ENCODE measurements at places on chromosomes 2 and 18. TPM values are rescaled to one million over a fixed set of nuclear protein-coding genes. Genes with fewer than 3 reads are reported as not detected.

Gene SFTPB
- not detected for polyA plus RNA-seq

GRCh38 chr2:210536973-210537650 lies 19.3 kb upstream of the CPS1 start:
- H3K27me3 ChIP-seq = no peaks in the 10 kb centered on the region
- H3K27ac ChIP-seq = no peak overlapping the region
- no peaks in the 10 kb centered on the region for H3K36me3 ChIP-seq
- no peak overlapping the region for H3K4me3 ChIP-seq

Gene SCYGR4
- polyA plus RNA-seq = not detected

DNA sequence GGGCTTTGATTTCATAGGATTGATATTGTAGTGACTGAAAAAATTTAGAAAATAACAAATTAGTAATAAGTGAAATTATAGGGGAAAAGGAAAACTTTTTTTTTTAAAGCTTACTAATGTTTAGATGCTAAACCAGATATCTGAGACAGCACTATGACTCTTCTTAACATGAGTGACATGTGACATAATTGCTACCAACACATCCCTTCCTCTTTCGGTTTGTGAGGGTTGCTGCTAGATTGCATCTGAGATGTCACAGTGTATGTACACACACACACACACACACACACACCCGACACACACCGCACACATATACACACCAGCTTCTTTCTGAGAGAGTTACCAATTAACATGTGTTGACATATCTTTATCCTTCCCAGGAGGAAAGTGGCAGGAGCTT lies 18.0 kb downstream of the RAPGEF4 start:
- H3K36me3 ChIP-seq = no peaks in the 10 kb centered on the region
- no peaks in the 10 kb centered on the region for H3K4me1 ChIP-seq

DNA sequence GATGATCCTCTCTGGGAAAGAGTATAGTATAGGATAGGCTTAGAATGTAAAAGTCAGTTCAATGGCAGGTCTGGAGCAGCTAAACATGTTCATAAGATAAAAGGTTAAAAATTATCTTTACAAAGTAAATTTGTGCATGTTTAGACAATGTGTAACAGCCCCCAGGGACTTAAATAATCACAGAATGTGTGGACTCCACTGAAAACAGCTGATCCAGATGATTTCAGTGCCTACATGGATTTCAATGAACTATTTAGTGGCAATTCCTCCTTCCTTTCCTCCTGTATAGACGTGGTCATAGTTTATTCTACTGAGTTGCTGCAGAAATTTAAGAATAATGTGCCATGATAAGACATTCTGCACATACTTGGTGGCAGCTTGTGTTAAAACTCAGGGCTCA lies 42.9 kb downstream of the ARHGEF33 start:
- no peak overlapping the region for H3K27ac ChIP-seq
- H3K4me1 ChIP-seq = no peaks in the 10 kb centered on the region
- H3K4me3 ChIP-seq = no peak overlapping the region
- DNase-seq = no peak

- no peak overlapping the region for H3K4me3 ChIP-seq
- H3K4me1 ChIP-seq = no peaks in the 10 kb centered on the region
- H3K36me3 ChIP-seq = no peaks in the 10 kb centered on the region
- H3K27ac ChIP-seq = no peak overlapping the region
- no peak for DNase-seq
Observed at GRCh38 chr2:21944536-21944935, 820.8 kb downstream of the TDRD15 start.

Gene DSEL
- polyA plus RNA-seq = not detected

Gene RGPD3
- 0.11 TPM for polyA plus RNA-seq

DNA sequence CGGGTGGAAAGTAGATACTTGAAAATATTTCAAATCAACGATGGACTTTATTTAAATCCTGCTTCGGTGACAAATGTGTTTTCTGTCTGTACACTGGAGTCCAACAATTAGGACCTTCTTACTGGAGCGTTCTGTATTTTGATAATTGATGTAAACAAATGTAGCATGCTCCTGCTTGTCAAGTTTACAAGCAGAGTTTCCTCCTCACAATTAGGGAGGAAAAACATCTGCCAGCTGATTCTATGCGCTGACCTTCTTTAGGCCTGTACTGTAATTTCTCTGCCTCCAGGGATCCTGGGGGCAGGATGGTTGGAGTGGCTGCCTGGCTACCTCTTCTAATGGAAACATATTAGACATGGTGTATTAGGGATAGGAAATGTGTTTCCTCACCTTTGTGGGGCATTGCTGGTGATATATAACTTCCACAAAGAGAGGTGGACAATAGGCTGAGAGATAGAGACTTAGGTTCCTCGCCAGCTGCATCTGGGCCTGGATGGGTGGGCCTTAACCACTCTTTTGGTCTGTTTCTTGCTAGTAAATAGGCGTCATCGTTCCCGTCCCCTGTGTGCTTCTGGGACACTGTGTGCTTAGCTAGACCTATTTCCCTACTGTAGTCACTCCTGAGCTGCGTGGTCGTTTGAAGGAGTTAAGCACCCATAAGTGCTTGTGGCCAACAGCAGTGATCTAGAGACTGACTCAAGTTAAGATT lies 19.3 kb downstream of the GATA6 start:
- no peak overlapping the region for H3K4me3 ChIP-seq
- H3K4me1 ChIP-seq = no peaks in the 10 kb centered on the region
- DNase-seq = no peak
- H3K27me3 ChIP-seq = no peaks in the 10 kb centered on the region

Gene PLCD4
- 0.67 TPM for polyA plus RNA-seq

Gene UNC50
- 75.9 TPM for polyA plus RNA-seq

DNA sequence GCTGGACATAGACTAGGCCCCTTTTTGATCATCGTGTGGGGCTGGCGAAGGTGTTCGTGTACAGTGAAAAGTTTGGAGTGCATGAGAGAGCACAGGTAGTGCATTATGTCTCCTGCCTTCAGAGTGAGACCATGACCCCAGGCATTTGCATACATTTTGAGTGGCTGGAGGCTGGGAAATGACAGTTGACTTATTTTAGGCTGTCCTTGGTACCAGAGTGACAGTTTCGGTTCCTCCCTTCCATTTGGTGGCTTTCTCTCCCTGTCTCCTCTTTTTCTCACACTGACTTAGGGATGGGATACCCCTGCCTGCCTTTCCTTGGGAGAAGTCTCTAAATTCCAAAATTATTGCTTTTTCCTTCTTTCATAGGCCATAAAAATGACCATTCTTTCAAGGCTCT lies 20.1 kb downstream of the SERPINB12 start:
- no peaks in the 10 kb centered on the region for H3K27me3 ChIP-seq
- H3K4me1 ChIP-seq = peaks cover 10% of the 10 kb centered on the region
- peak; percentile 17 for DNase-seq
- no peak overlapping the region for H3K27ac ChIP-seq
- no peak overlapping the region for H3K4me3 ChIP-seq

DNA sequence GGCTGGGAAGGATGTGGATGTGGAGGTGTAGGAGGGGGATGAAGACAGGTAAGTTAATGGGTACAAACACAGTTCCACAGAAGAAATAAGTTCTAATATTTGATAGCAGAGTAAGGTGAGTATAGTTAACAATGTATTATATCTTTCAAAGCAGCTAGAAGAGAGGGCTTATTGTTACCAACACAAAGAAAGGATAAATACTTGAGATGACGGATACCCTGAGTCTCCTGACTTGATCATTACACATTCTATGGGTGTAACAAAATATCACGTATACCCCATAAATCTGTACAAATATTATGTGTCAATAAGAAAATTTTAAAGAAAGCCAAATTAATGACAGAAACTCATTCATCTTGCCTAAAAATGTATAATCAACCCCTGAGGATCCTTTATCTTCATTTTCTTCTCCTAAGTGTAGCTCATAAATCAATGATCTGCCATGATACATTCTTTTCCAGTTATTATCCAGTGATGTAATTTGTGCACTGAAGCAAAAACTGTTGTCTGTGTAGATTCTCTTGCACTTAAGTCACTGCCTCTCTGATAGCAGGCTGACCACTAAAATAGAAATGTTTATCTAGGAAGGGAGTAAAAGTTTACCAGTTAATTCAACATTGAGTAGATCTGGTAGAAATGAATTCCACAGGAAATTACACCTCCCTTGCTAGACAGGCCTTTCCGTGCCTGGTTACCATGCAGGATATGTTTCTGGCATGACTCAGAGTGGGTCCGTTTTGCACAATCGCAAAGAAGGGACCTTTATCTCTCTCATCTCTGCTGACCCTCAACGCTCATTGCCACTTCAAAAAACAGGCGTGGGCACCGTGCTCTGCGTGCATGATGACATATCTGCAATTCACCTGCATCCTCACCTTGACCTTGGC lies 249.7 kb upstream of the NCKAP5 start:
- H3K4me3 ChIP-seq = no peak overlapping the region
- H3K27ac ChIP-seq = no peak overlapping the region
- H3K27me3 ChIP-seq = no peaks in the 10 kb centered on the region
- H3K4me1 ChIP-seq = no peaks in the 10 kb centered on the region

GRCh38 chr2:151361674-151362370 lies 4.4 kb downstream of the TNFAIP6 start:
- DNase-seq = no peak
- no peak overlapping the region for H3K4me3 ChIP-seq
- no peaks in the 10 kb centered on the region for H3K4me1 ChIP-seq
- H3K36me3 ChIP-seq = no peaks in the 10 kb centered on the region
- no peak overlapping the region for H3K27ac ChIP-seq

DNA sequence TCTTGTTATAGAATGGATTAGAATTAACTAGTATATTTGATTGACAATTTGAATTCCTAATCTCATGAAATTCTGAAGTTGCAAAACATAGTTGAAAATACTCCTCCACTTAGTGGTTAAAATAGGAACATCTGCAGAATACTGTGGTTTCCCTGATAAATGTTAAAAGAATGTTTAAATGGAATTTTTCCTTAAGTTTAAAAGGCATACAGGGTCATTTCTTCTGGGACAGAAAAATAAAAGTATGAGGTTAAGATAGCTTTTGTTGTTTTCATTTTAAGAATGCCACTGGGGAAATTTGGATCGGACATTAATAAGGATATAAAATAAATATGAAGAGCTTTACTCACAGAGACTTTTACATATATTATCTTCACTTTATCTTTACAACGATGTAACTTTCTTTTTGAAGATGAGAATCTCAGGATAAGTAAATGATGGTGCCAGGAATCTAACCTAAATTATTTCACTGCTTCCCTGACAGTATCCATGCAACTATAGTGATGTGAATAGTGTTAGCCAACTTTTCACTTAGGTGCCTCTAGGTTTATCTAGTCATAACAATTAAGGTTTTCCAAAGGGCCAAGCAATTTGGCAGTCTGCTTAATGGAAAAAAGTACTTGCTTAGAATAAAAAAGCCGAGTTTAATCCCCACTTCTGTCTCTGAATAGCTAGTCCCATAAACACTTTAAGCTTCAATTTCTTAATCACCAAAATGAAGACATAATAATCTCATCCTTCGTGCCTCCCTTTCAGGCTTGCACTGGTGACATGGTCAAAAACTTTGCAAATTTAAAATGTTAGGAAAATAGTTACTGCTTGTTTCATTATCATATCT lies 151.8 kb upstream of the STK17B start:
- peaks cover 8% of the 10 kb centered on the region for H3K36me3 ChIP-seq
- no peak overlapping the region for H3K27ac ChIP-seq
- no peaks in the 10 kb centered on the region for H3K27me3 ChIP-seq
- no peak overlapping the region for H3K4me3 ChIP-seq
- no peaks in the 10 kb centered on the region for H3K4me1 ChIP-seq
- no peak for DNase-seq

GRCh38 chr2:159817283-159817682 lies 19.3 kb upstream of the CD302 start:
- H3K36me3 ChIP-seq = peaks cover 12% of the 10 kb centered on the region
- H3K27ac ChIP-seq = no peak overlapping the region
- no peaks in the 10 kb centered on the region for H3K4me1 ChIP-seq
- no peak for DNase-seq

DNA sequence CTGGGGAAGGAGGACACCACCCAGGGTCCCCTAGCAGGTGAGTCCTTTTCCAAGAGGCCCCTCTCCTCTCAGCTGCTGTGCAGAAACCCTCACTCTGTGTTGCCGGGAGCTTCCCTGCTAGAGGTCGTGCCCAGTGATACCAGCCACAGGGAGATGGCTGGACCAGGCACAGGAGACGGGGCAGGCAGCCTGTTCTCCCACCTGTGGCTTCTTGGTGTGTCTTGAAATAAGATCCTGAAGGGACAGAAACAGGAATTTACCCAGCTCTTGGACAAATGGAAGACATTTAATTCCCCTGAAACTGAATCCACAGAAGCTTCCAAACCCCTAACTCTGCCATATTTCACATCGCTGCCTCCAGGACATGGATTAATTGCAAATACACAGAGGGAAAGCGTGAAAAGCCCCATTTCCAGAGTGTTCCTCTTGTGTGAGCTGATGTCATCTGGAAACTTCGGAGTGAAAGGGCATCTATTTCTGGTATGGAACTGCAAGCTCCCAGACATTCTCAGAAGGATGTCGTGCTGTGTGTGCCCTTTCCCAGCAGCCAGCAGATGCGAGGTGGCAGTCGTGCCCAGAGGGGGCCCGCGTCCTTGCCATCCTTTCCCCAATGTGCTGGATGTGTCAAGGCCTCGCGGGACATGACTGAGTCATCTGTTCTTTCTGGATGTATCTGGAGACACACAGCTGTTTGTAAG lies 177.7 kb downstream of the SEPTIN10 start:
- H3K4me1 ChIP-seq = no peaks in the 10 kb centered on the region
- no peak overlapping the region for H3K27ac ChIP-seq
- no peaks in the 10 kb centered on the region for H3K36me3 ChIP-seq
- no peak overlapping the region for H3K4me3 ChIP-seq

DNA sequence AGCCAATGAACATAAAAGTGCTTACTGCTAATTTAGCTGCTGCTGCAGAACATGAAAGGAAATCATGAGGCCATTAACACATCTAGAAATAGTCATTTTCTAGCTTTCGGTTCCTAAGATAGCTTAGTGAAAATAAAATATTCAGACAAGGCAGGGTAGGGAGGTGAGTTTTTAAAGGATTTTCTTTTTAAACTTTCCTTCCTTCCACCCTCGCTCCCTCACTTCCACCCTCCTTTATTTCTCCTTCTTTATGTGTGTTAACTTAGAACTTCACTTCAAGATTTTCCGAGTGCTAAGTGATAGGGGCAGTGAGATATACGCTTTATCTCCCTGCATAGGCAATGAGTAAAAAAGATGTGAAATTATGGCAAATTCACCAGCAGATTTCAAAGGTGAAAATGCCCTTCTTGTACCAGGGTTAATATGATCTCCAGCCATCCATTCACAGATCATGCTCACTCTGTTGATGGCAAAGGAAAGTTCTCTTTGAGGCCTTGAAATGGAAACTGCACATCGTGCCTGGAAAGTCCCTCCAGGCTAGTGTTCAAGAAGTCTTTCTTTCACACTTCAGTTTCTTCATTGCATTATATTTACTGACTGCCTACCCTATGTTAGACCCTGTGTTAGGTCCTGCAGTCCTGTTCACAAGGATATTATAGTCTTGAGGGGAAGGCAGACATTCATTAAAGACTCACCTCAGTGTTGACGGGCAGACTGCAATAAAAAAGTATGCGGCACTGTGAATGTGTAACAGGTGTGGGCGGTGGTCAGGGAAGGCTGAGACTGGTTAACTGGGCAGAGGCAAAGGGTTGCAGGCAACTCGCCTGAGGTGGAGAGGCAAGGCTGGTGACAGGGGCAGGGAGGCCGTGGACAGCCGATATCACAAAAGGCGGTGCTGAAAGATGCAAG lies 200.8 kb downstream of the PLCL1 start:
- H3K4me3 ChIP-seq = peak overlapping the region; percentile 20
- peak; percentile 87 for DNase-seq
- H3K36me3 ChIP-seq = no peaks in the 10 kb centered on the region
- H3K27ac ChIP-seq = peak overlapping the region; percentile 99

GRCh38 chr2:134435505-134435904 lies 181.6 kb downstream of the MGAT5 start:
- H3K36me3 ChIP-seq = peaks cover 49% of the 10 kb centered on the region
- H3K27me3 ChIP-seq = no peaks in the 10 kb centered on the region
- H3K4me3 ChIP-seq = no peak overlapping the region
- H3K27ac ChIP-seq = no peak overlapping the region
- no peak for DNase-seq

Gene ASB18
- not detected for polyA plus RNA-seq

Gene RBM44
- polyA plus RNA-seq = 0.24 TPM

Gene CCDC150
- polyA plus RNA-seq = 18.3 TPM

Data from GM12878 (cell line).